ENCODE measurements at places on chromosomes 13 and 19.

DNA sequence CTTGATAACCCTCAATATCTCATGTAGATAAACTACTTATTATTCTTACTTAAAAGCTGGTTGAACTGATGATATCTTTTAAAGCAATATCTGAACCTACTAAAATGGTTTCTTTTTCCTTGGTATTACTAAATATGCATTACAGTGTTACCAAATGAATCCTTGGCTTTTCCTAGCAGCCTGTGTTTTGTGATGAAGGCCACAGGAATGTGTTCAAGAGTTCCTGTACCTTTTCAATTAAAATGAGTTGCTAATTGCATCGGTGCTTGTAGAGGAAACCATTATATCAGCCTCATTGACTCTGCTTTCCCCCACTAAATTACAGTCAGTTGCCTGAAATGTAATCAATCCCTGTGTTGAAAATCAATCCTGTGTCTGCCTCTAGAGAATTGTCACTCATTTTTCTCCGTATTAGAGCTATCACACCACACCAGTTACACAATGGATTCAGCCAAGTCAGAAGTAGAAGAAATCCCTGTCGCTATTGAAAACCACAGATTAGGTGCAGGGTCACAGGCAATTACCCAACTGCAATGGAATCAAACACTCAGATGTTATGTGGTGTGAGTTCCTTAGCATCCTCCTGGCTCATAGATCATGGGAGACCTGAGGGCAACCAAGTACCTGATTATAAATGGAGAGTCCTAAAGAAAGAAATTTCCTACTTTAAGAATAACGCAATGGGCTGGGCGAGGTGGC lies 13.3 kb downstream of the FAM216B start:
- no peak overlapping the region for H3K4me3 ChIP-seq
- DNase-seq, result no peak
- no peaks in the 10 kb centered on the region for H3K36me3 ChIP-seq
- no peaks in the 10 kb centered on the region for H3K27me3 ChIP-seq

- peak overlapping the region; percentile 57 for H3K4me3 ChIP-seq
- H3K27me3 ChIP-seq, result peaks cover 5% of the 10 kb centered on the region
- H3K4me1 ChIP-seq, result peaks cover 20% of the 10 kb centered on the region
- no peak overlapping the region for H3K27ac ChIP-seq
These were observed 1.3 kb downstream of the CLDN10 start for GRCh38 chr13:95553581-95554385.

DNA sequence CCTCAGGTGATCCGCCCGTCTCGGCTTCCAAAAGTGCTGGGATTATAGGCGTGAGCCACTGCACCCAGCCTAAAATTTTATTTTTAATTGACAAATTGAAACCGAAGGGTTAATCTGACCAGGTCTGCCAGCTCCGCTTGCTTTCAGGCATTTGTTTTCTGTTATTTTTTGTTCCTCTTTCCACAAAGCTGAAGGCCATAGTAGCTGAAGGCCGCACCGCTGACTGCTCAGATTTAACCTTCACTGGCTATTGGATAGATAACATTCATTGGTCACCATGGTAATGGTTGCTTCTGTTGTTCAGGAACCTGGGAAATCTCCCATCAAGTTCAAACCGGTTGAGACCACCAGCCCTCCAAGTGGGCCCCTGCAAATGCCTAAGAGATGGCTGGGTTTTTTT lies 124.5 kb upstream of the USP29 start:
- no peaks in the 10 kb centered on the region for H3K36me3 ChIP-seq
- H3K4me1 ChIP-seq, result no peaks in the 10 kb centered on the region
- no peak overlapping the region for H3K27ac ChIP-seq
- H3K4me3 ChIP-seq, result no peak overlapping the region
- H3K27me3 ChIP-seq, result no peaks in the 10 kb centered on the region

DNA sequence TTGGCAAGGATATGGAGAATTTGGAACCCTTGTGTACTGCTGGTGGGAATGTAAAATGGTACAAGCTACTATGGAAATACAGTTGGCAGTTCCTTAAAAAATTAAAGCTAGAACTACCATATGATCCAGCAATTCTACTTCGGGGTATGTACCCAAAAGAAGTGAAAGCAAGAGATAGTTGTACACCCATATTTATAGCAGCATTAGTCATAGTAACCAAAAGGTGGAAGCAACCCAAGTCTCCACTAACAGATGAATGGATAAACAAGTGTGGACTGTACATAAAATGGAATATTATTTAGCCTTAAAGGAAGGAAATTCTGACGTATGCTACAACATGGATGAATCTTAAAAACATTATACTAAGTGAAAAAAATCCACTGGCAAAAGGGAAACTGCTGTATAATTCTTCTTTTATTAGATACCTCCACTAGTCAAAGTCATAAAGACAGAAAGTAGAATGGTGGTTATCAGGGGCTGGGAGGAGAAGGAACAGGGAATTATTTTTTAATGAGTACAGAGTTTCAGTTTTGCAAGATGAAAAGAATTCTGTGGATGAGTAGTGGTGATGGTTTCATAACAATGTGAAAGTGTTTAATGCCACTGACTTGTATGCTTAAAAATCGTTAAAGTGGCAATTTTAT lies 141.6 kb downstream of the RXFP2 start:
- no peak overlapping the region for H3K27ac ChIP-seq
- H3K4me3 ChIP-seq, result no peak overlapping the region
- no peaks in the 10 kb centered on the region for H3K36me3 ChIP-seq
- H3K27me3 ChIP-seq, result no peaks in the 10 kb centered on the region
- no peak for DNase-seq

- peaks cover 6% of the 10 kb centered on the region for H3K4me1 ChIP-seq
- H3K36me3 ChIP-seq, result no peaks in the 10 kb centered on the region
- no peak overlapping the region for H3K4me3 ChIP-seq
- H3K27me3 ChIP-seq, result no peaks in the 10 kb centered on the region
These were observed 20.6 kb downstream of the UBE2L5 start for GRCh38 chr13:30442926-30443325.

DNA sequence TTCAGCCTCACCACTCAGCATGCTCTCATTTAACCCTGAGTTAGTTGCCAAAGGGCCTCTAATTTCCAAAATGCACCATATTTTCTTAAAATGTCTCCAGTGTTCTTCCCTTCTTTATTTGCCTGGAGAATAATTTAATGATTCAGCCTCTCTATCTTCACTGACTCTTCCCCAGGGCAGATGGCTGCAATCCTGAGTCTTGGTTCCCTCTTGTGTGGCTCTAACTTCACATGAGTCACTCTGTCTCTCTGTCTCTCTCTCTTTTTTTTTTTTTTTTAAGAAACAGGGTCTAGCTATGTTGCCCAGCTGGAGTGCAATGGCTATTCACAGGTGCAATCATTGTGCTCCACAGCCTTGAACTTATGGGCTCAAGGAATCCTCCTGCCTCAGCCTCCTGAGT lies 251.4 kb downstream of the VWA8 start:
- no peak overlapping the region for H3K4me3 ChIP-seq
- no peaks in the 10 kb centered on the region for H3K27me3 ChIP-seq
- DNase-seq, result no peak

- no peak overlapping the region for H3K27ac ChIP-seq
- H3K36me3 ChIP-seq, result no peaks in the 10 kb centered on the region
- peaks cover 19% of the 10 kb centered on the region for H3K4me1 ChIP-seq
- DNase-seq, result no peak
- H3K27me3 ChIP-seq, result no peaks in the 10 kb centered on the region
These were observed 10.4 kb downstream of the SBK2 start for GRCh38 chr19:55526216-55527196.

DNA sequence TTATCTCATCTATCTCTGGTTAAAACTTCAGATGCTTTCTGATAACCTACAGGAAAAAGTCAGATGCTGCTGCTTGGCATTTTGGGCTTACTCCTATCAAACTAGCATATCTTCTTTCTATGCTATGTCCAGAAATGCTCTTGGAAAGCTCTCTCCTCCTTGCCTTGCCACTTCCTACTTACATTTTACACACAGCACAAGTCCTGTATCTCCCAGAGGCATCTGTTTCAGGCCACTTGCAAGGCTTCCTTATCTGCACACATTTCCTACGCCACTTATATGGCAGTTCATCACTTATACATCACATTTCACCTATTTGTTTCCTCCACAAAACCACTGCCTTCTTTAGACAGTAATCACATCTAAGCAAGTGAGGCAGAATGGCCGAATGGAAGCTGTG lies 220.3 kb downstream of the DNAJC15 start:
- H3K4me3 ChIP-seq, result no peak overlapping the region
- H3K27ac ChIP-seq, result no peak overlapping the region
- no peaks in the 10 kb centered on the region for H3K36me3 ChIP-seq
- H3K27me3 ChIP-seq, result no peaks in the 10 kb centered on the region
- no peak for DNase-seq

DNA sequence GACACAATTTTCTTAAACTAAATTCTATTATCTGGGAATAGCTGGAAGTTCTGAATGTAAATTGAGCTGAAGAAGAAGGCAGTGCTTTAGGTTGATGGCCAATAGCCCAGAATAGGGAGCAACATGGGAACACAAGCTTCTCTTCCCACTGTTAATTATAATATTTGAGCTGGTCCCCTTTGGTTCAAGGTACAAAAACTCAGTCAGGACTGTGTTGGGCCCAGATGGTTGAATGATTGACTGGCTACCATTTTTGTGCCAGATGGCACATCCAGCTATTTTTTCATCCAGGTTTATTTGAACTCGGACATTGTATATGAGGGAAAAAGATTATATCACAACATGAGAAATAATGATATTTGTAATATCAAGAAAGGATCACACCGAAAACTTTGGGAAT lies 458.9 kb downstream of the SLITRK1 start:
- H3K27ac ChIP-seq, result no peak overlapping the region
- no peaks in the 10 kb centered on the region for H3K4me1 ChIP-seq
- H3K36me3 ChIP-seq, result no peaks in the 10 kb centered on the region

DNA sequence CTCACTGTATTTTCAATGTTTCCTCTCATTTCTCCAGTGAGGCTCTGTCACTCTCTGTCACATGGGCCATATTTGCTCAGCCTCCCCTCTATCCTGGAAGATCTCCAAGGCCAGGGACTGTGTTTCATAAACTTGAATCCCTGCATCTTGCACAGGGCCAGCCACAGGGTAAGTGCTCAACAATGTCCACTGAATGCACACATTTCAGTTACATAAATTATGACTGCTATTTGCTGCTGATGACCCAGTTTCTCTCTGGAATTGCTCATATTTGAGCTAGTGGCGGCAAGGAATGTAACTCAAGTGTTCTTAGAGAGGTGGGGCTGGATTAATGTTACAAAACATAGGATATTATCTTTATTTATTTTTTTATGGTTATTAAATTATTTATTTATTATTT lies 6.1 kb downstream of the CLC start:
- DNase-seq, result no peak
- no peak overlapping the region for H3K4me3 ChIP-seq
- H3K27ac ChIP-seq, result no peak overlapping the region
- peaks cover 6% of the 10 kb centered on the region for H3K27me3 ChIP-seq

GRCh38 chr19:15124572-15125231 lies 17.5 kb downstream of the SYDE1 start:
- H3K4me3 ChIP-seq, result peak overlapping the region; percentile 51
- peaks cover 16% of the 10 kb centered on the region for H3K4me1 ChIP-seq
- peaks cover 38% of the 10 kb centered on the region for H3K36me3 ChIP-seq
- no peaks in the 10 kb centered on the region for H3K27me3 ChIP-seq

GRCh38 chr13:52713894-52714293 lies 25.7 kb downstream of the CNMD start:
- DNase-seq, result no peak
- no peak overlapping the region for H3K27ac ChIP-seq
- H3K27me3 ChIP-seq, result no peaks in the 10 kb centered on the region
- H3K4me1 ChIP-seq, result no peaks in the 10 kb centered on the region
- H3K4me3 ChIP-seq, result no peak overlapping the region
- no peaks in the 10 kb centered on the region for H3K36me3 ChIP-seq

DNA sequence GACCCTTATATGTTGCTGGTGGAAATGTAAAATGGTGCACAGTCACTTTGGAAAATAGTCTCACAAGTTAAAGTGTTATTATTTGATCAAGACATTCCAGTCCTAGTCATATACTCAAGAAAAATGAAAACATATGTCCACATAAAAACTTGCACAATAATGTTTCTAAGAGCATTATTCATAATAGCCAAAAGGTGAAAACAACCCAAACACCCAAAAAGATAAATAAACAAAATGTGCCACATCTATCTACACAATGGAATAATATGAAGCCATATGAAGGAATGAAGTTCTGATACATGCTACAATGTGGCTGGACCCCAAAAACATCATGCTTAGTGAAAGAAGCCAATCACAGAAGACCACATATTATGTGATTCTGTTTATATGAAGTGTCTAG lies 14.4 kb upstream of the AKAP8 start:
- no peak overlapping the region for H3K4me3 ChIP-seq
- H3K36me3 ChIP-seq, result peaks cover 29% of the 10 kb centered on the region
- H3K4me1 ChIP-seq, result no peaks in the 10 kb centered on the region
- no peak for DNase-seq

DNA sequence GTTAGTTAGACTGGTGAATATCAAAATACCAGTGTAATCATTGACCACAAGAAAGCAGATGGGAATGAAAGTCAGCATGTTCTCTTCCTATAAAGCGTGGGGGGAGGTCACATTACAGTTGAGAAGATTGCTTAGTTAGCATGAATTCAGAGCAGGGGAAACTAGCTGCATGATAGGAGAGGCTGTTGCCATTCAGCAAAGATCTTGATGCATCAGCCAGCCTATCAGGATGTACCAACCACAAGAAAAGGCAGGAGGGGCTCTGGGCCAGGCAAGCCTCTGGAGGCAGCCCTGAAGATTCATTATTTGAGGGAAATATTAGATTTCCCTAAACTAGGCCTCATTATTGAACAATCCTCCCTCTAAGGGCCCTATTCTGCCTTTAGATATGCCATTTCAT lies 5.0 kb upstream of the MTMR6 start:
- no peaks in the 10 kb centered on the region for H3K36me3 ChIP-seq
- no peak for DNase-seq
- H3K4me1 ChIP-seq, result no peaks in the 10 kb centered on the region
- peak overlapping the region; percentile 23 for H3K27ac ChIP-seq
- H3K4me3 ChIP-seq, result no peak overlapping the region
- peaks cover 36% of the 10 kb centered on the region for H3K27me3 ChIP-seq

- no peaks in the 10 kb centered on the region for H3K4me1 ChIP-seq
- no peak overlapping the region for H3K4me3 ChIP-seq
- H3K27ac ChIP-seq, result no peak overlapping the region
- no peak for DNase-seq
- no peaks in the 10 kb centered on the region for H3K36me3 ChIP-seq
- H3K27me3 ChIP-seq, result no peaks in the 10 kb centered on the region
These were observed 162.1 kb downstream of the GPC6 start for GRCh38 chr13:93388701-93389100.

GRCh38 chr19:43551399-43552197 lies 18.6 kb downstream of the ZNF575 start:
- peaks cover 9% of the 10 kb centered on the region for H3K36me3 ChIP-seq
- H3K27me3 ChIP-seq, result no peaks in the 10 kb centered on the region
- no peaks in the 10 kb centered on the region for H3K4me1 ChIP-seq
- DNase-seq, result no peak
- no peak overlapping the region for H3K27ac ChIP-seq

GRCh38 chr19:873561-874041 lies 14.1 kb downstream of the CFD start:
- no peak overlapping the region for H3K4me3 ChIP-seq
- DNase-seq, result no peak
- peaks cover 54% of the 10 kb centered on the region for H3K4me1 ChIP-seq
- no peaks in the 10 kb centered on the region for H3K27me3 ChIP-seq
- peaks cover 27% of the 10 kb centered on the region for H3K36me3 ChIP-seq
- H3K27ac ChIP-seq, result peak overlapping the region; percentile 44
